ENCODE measurements at places on chromosomes 13 and 19.

DNA sequence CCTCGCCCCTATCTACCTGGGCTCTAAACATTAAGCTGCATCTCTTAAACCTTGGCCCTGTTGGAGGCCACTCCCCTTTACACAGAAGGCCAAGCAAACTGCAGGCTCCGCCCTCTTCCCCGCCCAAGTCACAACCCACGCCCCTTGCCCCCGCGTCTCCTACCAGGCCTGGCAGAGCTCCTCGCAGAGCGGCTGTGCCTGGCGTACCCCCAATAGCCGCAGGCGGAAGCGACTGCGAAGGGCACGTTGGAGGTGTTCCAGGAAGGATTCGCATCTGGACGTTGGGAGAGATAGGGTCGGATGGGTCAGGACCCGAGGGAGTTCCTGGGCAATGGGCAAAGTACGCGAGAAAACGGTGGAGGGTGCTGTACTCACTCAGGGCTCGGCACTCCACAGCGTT, 5.9 kb downstream of the RTBDN start:
- DNase-seq: no peak

DNA sequence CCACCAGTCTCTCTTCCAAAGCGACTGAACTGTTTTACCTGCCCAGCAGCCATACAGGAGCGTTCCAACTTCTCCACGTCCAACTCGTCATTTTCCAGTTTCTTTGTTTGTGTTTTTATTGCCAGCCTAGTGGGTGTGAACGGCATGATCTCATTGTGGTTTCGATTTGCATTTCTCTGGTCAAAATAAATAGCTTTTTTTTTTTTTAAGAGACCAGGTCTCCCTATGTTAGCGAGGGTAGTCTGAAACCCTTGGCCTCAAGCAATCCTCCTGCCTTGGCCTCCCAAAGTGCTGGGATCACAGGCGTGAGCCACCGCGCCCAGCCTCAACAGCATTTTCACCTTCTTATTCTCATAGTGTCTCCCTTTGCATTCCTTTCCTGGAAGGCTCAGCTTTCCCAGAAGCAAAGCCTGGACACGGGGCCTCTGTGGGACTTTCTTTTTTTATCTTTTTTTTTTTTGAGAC, 4.2 kb upstream of the JSRP1 start:
- no peak for DNase-seq

DNA sequence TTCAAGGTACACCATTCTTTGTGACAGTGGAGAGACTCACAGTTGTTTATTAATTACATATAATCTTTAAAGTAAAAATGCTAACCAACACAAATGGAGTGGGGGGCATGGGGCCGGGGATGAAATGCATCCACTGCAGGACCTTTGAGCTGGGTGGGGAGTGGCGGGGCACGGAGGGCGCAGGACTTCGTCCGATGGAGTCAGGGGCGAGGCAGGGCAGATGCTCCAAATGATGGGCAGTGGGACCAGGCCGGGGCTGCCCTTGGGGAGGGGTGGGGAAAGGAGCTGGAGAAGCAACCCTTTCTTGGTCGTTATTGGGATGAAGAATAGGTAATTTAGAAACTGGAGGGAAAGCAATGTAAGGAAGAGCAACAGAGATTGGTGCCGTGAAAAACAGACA, 220.0 kb downstream of the TEX29 start:
- no peak for DNase-seq

DNA sequence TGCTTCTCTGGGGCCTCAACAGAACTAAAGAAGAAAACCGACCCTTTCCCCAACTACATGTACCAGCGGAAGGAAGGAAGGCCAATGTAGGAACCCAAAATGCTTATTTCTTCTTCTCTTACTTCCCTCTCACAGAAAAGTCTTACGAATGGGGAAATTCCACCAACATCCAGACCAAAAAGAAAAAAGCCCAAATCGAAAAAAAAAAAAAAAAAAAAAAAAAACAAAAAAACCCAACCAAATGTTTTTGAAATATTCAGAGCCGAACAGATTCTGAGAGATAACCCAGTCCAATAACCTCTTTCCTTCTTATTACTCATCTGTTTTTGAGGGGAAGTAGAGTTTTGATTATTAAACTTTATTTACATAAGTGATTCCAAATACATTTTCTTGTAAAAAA, 3.9 kb downstream of the PPM1N start:
- DNase-seq: no peak
